ENCODE measurements at places on chromosomes 7 and 10.

GRCh38 chr7:73358590-73359275 is 30.8 kb downstream of the FKBP6 start:
- DNase-seq, result no peak

- DNase-seq, result no peak
Measured at GRCh38 chr10:97184971-97185325, 811 bp downstream of the SLIT1 start.

- DNase-seq, result no peak
Measured at GRCh38 chr10:119441151-119441821, 101.2 kb downstream of the RGS10 start.

GRCh38 chr10:88802523-88803285 is at the start of gene LIPM:
LIPM (plus strand) TSS chr10:88802730; CDS start chr10:88802897, 167 bp downstream.
- DNase-seq, result no peak

DNA sequence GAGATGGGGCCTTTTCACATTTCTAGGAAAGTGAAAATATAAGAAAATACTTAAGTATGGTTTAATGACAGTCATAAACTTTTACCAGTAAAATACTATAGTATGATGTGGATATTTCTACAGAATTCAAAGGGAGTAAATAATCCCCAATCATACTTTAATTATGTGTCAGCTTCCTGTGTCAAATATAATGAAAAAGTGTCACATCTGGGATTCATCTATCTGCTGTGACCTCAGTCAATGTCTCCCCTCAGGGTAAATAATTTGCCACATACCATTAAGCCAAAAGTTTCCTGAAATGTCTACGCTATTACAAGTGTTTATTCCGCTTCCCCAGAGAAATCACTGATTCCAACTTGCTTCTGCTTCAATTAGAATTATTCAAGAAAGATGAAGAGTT is 110.5 kb downstream of the ITGA8 start:
- DNase-seq, result no peak

DNA sequence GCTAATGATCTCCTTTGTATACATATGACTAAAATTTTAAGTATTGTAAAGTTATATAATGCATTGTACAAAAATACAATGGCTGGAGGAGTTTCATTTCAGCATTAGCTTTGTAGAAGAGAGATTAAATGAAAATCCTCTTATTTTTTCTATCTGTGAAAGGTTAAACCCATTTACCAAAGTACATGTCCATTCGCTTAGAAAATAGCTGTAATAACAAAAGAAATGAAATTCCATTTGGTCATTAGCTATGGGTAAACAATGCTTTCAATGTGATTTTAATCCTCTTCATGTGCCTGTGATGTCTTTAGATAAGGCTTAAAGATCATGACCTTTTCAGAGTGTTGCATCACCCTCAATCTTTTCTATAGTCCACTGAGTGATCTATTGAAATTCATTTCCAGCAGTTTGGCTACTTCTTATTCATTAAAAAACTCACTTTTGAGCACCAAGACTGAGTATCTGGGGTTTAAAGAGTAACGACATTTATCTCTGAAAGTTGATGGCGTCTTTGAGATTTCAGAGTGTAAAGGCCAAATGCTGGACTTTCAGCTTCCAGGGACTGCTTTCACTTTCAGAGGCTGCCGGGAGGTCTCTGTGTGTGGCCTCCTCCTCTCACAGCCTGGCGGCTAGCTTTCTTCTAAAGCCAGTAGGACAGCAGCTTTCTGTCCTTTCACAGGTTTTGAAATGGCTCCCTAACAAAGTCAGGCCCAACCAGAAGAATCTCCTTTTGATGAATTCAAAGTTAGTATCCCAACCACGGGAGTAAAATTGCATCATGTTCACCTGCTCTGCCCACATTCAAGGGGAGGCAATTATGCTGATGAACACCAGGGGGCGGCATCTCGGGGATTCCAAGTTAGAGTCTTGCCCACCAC is 701.4 kb upstream of the COBL start:
- DNase-seq, result no peak

- no peak for DNase-seq
Measured at GRCh38 chr7:48971173-48971572, 46.8 kb downstream of the CDC14C start.

- no peak for DNase-seq
Measured at GRCh38 chr10:85995791-85996190, 370.8 kb downstream of the GRID1 start.

GRCh38 chr7:54712820-54713219 is 46.2 kb downstream of the SEC61G start:
- no peak for DNase-seq

- peak; percentile 52 for DNase-seq
Measured at GRCh38 chr7:87933953-87934698, at the start of gene ADAM22. ADAM22 (plus strand) TSS chr7:87934251; CDS start chr7:87934466, 215 bp downstream.

- no peak for DNase-seq
Measured at GRCh38 chr7:108045154-108045553, 42.2 kb upstream of the LAMB1 start.

- DNase-seq, result no peak
Measured at GRCh38 chr7:15557186-15557585, 4.6 kb downstream of the AGMO start.

- DNase-seq, result no peak
Measured at GRCh38 chr10:74011770-74012169, 13.9 kb downstream of the VCL start.

DNA sequence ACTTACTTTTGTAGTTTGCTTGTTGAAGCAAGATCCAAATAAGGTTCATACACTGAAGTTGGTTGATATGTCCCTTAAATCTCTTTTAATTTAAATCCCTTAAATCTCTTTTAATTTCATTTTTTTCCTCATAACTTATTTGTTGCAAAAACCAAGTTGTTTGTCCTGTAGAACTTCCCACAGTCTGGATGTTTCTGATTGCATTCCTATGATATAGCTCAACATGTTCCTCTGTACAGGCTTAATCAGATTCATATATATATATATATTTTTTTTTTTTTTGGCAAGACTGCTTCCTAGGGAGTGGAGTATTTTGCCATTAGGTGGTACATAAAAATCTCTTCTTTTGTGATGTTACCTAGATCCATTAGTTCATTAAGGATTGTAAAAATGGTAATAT is 174.9 kb upstream of the MKLN1 start:
- no peak for DNase-seq

GRCh38 chr10:64519427-64519826 is 998.2 kb downstream of the REEP3 start:
- DNase-seq, result no peak

DNA sequence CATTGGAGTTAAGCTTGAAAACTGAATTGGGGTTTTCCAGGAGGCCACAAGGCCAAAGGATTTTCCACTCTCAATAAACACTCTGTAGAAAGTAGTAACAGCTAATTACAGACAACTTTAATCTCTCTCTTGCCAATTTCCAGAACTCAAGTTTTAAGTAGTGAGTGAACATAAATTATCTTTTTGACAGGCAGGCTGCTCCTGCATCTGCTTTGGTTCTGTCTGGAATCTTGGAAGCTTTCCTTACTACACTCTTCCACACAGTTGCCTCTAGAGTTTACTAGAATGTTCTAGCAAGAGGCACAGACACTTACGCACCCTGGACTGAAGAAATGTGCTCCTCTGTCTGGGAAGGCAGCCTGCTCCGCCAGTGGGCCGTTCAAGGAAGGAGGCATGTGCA is 90.5 kb upstream of the WAC start:
- no peak for DNase-seq

GRCh38 chr7:134768243-134768642 is 11.2 kb upstream of the CALD1 start:
- DNase-seq, result no peak

GRCh38 chr7:25314094-25314730 is 85.9 kb upstream of the NPVF start:
- no peak for DNase-seq

DNA sequence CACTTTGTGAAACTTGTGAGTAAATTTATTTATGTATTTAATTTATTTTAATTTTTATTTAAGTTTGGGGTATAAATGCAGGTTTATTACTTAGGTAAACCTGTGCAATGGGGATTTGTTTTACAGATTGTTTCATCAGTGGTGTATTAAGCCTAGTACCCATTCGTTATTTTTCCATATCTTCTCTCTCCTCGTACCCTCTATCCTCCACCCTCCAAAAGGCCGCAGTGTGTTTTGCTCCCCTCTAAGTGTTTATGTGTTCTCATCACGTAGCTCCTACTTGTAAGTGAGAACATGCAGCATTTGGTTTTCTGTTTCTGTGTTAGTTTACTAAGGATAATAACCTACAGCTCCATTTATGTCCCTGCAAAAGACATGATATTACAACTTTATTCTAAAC is 145.4 kb upstream of the SMIM30 start:
- no peak for DNase-seq

GRCh38 chr7:26202019-26202990 is 760 bp downstream of the CBX3 start:
- peak; percentile 32 for DNase-seq

- DNase-seq, result no peak
Measured at GRCh38 chr10:132449811-132450181, 52.8 kb downstream of the PWWP2B start.

DNA sequence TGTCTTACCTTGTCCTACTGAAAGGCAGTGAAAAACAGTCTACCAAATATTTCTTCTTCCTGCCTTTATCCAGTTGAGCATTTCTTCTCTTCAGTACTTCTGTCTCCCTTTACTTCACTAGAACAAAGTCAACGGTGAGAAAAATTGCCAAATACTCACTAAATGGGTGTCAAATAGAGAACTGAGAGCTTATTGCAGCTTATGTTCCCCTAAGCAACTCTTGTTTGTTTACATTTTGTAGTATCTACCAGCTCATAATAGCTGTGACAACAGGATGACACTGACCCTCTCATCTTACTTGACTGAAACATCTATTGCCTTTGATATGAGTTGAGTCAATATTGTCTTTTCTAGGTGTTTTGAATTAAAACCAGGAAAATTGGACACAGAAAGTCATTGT is 327.9 kb upstream of the SORCS1 start:
- DNase-seq, result no peak

DNA sequence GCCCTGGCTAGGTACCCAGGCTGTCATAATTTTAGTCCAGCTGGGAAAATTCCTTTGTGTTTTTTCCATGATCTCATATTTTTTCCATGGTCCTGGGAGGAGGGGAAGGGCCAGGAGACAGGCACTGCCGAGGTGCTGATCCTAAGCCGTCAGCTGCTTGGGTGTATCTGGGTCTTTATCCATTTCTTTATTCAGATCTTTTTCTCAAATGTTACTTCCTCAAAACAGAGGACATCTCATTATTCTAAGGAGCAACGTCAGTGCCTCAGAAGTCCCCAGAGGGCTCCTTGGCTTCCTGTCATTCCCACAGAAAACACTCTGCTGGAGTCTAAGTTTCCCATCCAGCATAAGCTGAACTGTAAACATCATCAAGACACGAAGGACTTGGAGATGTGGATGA is 2.8 kb upstream of the OR6V1 start:
- DNase-seq, result no peak

DNA sequence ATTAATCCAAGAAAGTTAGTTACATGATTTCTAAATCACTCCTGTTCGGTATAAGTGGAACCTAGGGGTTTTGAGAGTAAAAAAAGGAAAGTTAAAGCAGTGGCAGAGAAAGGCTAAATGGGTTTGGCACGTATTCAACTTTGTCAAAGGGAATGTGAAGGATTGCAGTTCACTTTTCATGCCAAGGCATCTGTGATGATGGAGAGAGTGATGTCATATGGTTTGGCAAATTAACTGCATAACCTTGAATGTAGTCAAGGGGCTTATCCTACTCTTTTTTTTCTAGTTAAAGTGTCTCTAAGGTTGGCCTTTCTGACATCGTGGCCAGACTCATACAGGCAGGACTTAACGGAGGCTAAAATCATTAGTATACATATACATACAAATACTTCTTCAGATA is 277.8 kb downstream of the EXOC4 start:
- no peak for DNase-seq

GRCh38 chr7:90483251-90483650 is 13.8 kb downstream of the PTTG1IP2 start:
- DNase-seq, result no peak

DNA sequence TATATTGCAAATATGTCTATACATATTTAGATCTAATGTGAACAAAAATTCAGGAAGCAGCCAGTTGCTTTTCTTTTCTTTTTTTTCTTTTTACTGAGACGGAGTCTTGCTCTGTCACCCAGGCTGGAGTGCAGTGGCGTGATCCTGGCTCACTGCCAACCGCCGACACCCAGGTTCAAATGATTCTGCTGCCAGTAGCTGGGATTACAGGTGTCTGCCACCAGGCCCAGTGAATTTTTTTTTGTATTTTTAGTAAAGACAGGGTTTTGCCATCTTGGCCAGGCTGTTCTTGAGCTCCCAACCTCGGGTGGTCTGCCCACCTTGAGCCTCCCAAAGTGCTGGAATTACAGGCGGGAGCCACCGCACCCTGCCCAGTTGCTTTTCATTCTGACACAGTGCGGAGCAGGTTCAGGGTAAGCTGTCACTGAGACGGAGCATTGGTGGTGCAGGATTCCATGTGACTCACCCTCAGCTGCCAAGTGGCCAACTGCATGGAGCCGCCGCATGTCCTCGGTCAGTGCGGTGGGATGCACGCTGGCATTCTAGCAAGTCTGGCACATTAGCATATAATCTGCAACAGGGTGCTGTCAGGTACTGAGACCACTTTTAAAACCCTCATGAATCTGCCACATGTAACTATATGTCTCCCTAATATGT is 362.7 kb downstream of the DNAJB6 start:
- DNase-seq, result no peak

DNA sequence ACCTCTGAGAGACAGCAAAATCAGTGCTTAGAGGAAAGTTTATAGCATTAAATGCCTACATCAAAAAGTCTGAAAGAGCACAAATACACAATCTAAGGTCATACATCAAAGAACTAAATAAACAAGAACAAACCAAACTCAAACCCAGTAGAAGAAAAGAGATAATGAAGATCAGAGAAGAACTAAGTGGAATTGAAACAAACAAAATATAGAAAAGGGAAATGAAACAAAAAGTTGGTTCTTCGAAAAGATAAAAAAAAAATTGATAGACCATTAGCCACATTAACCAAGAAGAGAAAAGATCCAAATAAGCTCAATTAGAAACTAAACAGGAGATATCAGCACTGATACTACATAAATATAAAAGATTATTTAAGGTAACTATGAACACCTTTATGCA is 280.0 kb upstream of the NRG3 start:
- DNase-seq, result no peak

DNA sequence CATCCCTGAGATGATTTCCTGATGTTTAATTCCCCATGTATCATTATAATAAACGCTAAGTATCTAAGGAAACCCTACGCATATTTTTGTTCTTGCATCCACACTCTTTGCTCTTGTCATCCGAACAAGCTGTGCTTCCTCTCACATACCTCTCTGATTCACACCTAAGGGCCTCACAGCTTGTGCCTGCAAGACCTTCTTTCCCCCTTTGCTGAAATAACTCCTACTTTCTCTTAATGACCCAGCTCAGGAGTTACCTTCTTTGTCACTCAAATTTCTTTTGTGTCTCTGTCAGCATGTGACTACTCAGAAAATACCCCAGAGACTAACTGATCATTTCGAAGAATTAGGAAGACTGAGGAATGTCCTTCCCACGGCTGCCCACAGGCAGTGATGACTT is 209.3 kb upstream of the IMMP2L start:
- no peak for DNase-seq

- DNase-seq, result no peak
Measured at GRCh38 chr10:44348496-44348895, 36.4 kb downstream of the CXCL12 start.

- no peak for DNase-seq
Measured at GRCh38 chr7:155807789-155808548, 4.3 kb downstream of the SHH start.
